ENCODE measurements at places on chromosomes 2 and 18.

- no peak for DNase-seq
These were observed 59.2 kb upstream of the POMC start for GRCh38 chr2:25227576-25227975.

DNA sequence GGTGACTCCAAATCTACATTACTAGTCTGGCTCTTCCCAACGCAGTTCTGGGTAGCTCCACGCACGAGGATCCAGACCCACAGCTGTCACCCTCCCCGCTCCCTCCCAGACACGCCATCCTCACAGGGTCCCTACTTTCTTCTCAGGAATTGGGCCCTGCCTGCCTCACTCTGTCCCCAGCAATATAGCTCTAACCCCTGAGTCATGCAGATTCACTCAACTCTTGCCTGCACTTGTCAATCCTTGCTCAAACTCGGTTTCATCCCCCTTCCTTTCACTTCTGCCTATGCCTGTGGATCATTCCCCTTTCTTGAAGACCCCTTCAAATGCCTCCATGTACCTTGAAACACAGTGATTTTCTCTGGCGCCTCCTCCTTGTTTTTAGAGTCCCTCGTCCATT, 5.0 kb downstream of the ST8SIA5 start:
- DNase-seq, result no peak

DNA sequence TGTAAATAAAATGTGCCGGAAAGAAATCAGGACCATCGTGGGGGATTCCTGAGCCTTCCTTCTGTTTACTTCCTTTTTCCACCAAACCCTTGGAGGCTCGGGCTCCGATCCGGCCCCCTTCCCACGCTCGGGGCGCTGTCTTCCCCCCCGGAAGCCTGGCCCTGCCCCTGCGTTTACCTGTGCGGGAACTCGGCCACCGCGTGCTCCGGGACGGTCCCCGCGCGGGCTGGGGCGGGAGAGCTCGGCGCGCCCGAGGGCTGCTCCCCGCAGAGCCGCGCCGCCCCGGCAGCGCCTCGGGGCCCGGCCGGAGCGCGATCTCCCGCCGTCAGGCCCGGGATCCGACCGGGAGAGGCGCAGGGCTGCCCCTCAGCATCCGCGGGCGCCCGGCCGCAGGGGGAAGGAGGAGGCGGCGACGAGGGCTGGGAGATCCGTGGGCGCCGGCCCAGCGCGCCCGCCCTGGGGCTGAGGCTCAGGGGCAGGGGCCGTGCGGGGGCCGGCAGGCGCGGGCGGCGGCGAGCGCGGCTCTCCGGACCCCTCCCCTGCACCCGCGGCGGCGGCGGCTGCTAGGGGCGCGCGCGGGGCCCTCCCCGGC, 435 bp downstream of the ADCY3 start:
- DNase-seq, result no peak

GRCh38 chr18:75896865-75897264, 469.4 kb upstream of the SMIM21 start:
- DNase-seq, result no peak

- DNase-seq, result no peak
These were observed 52.7 kb downstream of the ST6GAL2 start for GRCh38 chr2:106833256-106833655.

- DNase-seq, result no peak
These were observed 709.6 kb downstream of the SOCS6 start for GRCh38 chr18:70998490-70998889.

DNA sequence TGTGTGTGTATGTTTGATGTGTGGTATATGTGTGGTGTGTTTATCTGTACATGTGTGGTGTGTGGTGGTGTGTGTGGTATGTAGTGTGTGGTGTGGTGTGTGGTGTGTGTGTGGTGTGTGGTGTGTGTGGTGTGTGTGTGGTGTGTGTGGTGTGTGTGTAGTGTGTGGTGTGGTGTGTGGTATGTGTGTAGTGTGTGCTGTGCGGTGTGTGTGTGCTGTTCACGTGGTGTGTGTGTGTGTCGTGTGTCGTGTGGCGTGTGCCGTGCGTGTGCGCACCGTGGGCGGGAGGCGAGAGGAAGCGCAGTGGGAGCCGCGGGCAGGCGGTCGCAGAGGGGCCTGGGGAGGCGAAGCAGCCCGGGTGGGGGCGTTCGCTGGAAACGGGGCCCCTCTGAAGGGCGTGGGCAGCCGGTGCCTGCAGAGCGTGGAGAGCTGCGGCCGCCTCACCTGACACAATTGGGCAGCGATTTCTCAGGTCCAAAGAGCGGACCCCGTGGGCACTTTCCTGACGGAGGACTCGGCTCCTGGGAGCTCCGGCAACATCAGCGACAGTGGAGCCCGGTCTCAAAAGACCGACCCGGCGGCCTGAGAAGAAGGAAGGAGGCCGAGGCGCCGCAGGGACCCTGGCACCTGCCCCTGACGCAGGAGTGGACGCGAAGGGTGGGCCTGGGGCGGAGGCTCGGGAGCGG, 741.1 kb upstream of the SALL3 start:
- DNase-seq, result no peak

DNA sequence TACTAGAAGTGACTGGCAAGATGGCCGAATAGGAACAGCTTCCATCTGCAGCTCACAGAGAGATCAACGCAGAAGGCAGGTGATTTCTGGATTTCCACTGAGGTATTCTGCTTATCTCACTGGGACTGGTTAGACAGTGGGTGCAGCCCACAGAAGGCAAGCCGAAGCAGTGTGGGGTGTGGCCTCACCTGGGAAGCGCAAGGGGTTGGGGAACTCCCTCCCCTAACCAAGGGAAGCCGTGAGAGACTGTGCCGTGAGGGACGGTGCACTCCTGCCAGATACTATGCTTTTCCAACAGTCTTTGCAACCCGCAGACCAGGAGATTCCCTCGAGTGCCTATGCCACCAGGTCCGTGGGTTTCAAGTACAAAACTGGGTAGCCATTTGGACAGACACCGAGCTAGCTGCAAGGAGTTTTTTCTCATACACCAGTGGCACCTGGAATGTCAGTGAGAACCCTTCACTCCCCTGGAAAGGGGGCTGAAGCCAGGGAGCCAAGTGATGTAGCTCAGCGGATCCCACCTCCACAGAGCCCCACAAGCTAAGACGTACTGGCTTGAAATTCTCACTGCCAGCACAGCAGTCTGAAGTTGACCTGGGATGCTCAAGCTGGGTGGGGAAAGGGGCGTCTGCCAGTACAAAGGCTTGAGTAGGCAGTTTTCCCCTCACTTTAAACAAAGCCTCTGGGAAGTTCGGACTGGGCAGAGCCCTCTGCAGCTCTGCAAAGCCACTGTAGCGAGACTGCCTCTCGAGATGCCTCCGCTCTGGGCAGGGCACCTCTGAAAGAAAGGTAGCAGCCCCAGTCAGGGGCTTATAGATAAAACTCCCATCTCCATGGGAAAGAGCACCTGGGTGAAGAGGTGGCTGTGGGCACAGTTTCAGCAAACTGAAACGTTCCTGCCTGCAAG, 40.1 kb downstream of the PLEK start:
- no peak for DNase-seq

GRCh38 chr2:48247206-48247605, 282.7 kb upstream of the STON1 start:
- DNase-seq, result no peak

DNA sequence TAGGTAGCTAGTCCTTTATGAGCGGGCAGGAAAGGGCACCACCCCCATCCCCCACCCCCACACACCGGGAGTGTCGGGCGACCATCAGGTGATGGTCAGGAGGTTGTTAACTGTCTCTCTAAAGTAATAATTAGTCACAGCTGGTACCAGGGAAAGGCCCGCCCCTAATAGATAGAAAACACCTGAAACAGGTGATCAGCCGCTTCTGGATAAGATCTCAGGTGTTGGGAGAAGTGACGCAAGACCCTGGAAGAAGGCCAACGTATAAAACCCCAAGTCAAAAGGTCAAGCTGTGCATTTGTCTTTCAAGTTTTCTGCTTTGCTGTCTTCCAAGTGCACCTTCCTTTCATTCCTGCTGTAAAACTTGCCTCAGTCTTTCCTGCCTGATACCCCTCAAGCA, 59.6 kb upstream of the LINC00305 start:
- no peak for DNase-seq

DNA sequence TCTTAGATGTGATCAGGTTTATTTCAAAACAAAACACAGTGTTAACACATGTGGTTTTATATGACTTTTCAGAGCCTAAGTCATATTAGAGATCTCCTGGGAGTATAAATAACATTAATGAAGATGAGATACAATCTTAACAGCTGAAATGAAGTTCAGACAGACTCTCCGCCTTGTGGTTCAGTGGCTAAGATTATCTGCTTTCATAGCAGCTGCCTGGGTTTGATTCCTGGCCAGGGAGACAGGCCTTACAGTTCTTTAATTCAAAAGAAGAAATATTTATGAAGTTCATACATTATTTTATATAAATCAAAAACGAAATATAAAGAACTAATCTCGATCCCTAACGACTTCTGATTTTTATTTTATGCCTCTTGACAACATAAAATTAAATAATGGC, 35.2 kb upstream of the TTC32 start:
- DNase-seq, result no peak

DNA sequence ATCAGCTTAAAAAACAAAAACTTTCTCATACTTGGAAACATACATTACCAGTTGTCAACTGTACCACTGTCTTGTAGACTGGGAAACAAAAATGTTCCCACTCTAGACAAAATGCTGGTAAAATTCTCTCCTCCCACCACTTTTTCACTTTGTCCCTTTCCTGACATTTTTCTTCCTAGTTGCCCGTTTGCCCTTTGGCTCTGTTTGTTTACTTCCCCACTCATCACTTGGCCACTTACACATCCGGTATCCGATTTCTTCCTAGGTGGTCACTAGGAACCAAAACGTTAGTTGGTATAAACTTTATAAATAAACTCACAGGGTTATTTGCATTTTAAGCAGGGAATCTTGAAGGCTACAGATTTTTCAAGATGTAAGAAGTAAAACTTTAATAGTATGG, 84.9 kb downstream of the METTL4 start:
- no peak for DNase-seq

DNA sequence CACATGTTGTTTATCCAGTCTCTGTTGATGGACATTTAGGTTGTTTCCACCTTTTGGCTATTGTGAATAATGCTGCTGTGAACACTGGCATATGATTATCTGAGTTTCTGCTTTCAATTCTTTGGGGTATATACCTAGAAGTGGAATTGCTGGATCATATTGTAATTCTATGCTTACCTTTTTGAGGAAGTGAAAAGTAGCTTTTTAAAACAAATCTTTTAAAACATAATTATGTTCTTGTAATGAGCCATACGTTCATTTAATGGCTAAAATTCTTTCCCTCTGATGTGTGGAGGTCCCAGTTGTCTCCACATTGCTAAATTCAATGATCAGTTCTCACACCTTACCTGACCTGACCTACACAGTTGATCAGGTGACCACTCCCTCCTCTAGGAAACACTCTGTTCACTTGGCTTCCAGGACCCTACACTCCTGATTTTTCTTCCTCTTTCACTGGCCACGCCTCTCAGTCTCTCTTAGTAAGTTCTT, 27.8 kb upstream of the SERTAD2 start:
- no peak for DNase-seq

GRCh38 chr2:85850451-85850850, 38.3 kb downstream of the ST3GAL5 start:
- DNase-seq, result no peak

- no peak for DNase-seq
These were observed 47.2 kb downstream of the RAD51AP2 start for GRCh38 chr2:17470855-17471641.

DNA sequence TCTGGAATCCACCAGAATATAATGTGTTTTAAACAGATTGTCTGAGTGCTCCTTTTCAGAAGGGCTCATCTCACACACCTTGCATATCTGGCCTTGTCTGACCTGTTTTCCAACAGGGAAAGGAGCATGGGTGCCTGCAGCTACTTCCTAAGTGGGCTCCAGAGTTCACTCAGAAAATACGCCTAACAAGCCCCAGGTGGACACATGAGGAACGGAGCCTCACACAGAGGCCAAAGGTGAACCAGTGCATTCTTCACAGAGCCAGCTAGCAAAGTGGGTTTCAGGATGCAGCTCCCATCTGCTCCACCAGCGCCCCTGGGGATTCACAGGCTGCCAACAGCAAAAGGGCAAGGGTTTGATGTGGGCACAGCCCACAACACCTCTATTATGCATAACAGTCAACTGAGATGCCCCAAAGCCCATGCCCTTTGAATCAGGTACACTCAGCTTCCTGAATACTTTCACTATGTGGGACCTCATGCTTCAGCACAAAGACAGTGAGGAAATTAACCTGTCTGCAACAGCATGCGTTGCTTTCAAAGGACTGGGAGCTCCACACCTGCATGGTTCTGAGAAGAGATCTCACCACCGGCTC, 86.6 kb downstream of the CCBE1 start:
- no peak for DNase-seq

- no peak for DNase-seq
These were observed 961.6 kb upstream of the CHAC2 start for GRCh38 chr2:52805901-52806410.

- DNase-seq, result no peak
These were observed 126.7 kb upstream of the COPS8 start for GRCh38 chr2:236959036-236959435.

DNA sequence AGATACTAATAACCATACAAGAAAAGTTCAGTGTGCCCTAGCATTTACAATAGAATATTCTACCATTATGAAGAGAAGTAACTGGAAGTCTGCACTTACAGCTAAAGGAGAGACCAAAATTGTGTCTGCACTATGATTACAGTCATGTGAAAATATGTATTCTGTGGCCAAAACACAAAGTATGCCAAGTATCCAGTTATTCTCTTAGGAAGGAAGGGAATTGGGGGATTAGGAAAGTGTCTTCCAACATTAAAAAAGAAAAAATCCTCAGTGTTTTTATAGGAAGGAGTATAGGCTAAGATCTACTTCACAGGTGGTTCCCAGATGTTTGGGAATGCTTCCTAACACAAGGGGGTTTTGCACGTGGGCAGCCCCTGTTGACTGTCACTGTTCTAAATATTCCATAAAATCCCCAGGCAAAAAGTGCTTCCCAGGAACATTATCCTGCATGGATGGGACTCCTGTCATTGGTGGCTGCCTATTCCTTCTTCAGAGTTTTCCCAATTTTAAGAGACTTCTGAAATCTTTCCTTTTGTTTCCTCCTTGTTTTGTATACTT, 180.2 kb upstream of the KLHL29 start:
- DNase-seq, result no peak

DNA sequence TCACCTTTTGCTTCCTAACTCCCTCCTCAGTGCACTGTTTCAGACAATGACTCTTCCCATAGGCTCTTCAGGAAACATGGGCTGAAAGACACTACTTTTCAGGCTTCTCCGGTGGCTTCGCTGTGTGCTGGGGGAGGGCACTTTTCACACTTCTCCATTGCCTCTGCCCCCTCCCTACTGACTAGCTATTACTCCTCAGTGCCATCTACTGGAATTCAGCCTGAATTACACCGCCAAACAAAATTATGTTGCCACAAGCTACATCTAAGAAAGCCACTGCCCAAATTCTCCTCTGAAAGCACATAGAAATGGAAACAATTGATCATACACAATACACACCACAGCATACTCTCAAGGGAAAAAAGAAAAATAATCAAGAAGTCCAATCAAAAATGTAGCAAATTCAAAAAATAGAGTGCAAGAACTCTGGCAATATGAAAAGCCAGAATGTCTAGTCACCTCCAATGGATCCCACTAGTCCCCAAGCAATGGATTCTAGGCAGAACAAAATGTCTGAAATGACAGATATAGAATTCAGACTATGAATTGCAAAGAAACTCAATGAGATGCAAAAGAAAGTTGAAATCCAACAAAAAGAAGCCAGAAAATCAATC, 1139.4 kb upstream of the GYPC start:
- DNase-seq, result no peak
